ENCODE measurements at places on chromosomes 4 and X.
A peak's percentile ranks its signal among the peaks of the same experiment; 100 is the strongest.

GRCh38 chr4:18882468-18882867 lies 860.9 kb upstream of the LCORL start:
- no peak for DNase-seq

GRCh38 chr4:7214359-7214758 lies 22.0 kb downstream of the SORCS2 start:
- DNase-seq = no peak

DNA sequence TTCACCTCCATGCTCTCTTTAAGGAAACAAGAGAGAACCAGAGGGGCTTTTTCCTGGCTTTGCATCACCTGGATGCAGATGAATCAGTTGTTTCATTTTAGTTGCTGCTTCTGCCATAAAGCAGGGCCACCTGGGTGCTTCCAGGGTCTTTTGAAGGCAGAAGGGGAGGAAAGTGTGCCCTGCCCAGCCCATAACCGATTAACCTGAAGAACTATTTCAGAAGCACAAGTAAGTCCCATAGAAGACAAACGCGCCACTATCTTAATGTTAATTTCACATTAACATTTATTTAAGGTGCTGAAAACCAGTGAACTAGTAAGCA lies 32.1 kb downstream of the IRF2 start:
- DNase-seq = no peak

DNA sequence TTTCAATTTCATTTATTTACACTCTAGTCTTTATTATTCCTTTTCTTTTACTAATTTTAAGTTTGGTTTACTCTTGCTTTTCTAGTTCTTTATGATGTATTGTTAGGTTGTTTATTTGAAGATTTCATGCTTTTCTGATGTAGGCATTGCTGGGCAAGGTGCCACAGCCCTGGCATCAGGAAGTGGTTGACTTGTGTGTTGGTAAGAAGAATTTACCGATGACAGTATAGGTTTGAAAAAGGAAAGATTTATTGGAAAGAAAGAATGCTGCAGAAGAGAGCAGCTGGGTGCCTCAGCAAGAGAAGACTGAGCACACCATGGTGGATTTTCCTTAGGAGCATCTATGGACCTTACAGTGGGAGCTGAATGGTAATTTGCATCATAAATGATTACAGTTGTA lies 153.2 kb downstream of the KLF8 start:
- no peak for DNase-seq

DNA sequence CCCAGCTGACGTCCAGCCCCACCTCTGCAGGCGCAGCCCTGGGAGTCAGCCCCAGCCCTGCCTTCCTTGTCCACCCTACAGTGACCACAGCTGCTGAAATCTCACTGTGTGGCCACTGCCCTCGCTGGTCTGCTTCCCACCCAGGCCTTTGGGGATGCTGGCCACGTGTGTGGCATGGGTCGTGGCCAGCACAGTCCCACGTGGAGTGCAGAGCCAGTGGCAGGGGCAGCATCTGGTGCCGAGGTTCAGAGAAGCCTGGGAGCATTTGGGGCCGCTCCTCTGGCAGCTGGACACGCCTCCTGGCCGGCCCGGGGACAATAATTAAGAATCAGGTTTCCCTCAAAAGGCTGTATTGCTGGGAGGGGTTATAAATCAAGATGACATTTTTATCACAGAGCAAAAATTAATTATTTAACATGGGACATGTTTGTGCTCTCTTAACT lies 92.1 kb downstream of the HMX1 start:
- no peak for DNase-seq

- DNase-seq = no peak
Observed at GRCh38 chr4:94880956-94881355, 123.2 kb downstream of the BMPR1B start.

DNA sequence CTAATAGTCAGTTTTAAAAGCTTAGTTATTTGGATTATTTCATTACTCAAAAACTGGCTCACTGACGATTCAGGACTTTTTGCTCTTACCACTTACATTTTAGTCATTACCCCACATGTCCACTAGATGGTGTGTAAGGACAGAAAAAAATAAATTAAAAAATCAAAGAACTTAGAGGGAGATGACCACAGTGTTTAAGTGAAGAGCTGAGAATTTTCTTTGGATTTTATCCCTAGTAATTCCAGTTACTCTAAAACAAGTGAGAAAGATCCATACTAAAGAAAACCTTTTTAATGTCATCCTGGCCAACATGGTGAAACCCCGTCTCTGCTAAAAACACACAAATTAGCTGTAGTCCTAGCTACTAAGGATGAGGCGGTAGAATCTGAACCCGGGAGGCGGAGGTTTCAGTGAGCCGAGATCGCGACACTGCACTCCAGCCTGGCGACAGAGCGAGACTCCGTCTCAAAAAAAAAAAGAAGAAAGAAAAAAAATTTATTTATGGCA lies 26.4 kb upstream of the TMPRSS11B start:
- no peak for DNase-seq

DNA sequence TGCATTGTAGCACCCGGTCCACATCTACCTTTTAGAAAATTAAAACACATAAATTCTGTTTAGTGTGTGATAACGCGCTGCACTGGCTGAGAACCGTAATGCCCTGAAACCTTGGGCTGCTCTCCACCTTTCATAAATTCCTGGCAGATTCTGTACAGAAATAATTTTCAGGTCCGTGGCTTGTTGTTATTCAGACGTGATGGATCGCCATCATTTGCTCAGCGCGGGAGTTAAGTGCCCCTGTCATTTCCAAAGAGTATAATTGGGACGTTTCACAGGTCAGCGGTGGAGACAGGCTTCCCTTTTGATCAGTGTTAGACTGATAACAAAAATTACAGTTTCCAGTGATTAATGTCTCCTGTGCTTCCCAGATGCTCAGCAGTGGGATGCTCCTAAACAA lies 16.5 kb downstream of the UVSSA start:
- DNase-seq = no peak

DNA sequence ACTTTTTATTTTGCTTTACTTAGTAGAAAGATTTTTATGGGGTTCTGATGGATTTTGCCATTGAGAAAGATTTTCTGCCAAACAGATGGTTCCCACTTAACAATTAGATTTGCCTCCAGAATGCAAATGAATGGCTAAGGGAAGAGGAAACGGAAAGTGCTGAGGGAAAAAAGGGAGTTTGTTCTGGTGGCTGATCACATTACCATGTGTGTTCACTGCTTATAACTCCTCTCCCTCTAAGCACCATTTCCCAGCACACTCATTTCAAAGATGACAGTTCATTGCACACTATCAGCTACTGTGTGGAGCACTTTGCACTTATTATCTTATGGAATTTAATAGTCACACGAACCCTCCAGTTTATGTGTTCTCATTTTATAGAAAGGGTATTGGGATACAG lies 68.0 kb upstream of the GRID2 start:
- DNase-seq = no peak

GRCh38 chr4:113145519-113146291 lies 96.3 kb downstream of the ANK2 start:
- peak; percentile 19 for DNase-seq

GRCh38 chr4:36056136-36056535 lies 188.2 kb downstream of the ARAP2 start:
- DNase-seq = no peak

DNA sequence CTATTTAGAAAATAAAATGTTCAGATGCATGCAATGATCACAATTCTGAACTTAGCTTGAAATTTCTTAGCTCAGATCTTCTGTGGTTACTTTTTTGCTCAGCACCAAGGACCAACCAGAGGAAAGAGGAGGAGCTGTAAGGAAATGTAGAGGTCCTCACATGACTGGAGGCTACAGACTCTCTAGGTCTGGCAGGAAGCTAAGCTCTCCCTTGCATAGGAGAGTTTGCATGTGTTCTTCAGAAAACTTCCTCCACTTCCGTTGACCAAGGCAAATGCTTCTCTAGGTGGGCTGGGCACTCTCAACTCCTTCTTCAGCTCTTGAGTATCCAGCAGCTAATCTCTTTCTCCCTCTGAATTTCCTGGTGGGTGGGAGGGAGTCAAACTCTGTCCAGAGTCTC lies 119.6 kb downstream of the BTC start:
- DNase-seq = no peak

Measured in NCI-H1694 (cell line).